ENCODE measurements at places on chromosomes 12 and 14. TPM values are rescaled to one million over a fixed set of nuclear protein-coding genes. Genes with fewer than 3 reads are reported as not detected.

The SLC38A1 gene
- total RNA-seq, result 346 TPM

The SERPINA10 gene
- not detected for total RNA-seq

The ADGRD1 gene
- not detected for total RNA-seq

The BMP4 gene
- not detected for total RNA-seq

DNA sequence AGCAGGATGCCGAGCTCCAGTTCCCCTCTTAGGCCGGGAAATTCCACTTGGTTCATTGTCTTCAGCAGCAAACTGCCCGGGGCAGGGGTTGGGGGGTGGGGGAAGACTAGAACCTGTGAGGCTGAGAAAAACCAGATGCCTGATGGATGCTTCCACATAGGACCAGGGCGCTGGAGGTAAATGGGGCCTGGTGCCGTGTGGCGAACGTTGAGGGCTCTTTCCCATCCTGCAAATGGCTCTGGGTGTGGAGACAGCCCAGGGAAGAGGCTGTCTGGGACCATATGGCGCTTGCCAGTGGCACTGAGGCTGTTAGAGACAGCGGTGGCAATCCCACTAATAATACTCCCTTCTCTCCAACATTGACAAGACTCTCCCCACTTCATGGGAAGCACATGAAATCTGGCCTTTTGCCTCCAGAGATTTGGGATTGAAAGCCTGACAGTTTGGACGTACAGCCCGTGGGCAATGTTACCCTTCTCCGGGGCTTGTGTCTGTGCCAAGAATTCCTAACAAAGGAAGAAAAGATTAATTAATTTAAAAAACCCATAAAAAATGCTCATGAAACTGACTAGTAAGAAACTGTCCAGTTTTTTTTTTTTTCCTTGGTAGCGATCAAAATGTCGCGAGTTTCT, 44.5 kb downstream of the MAP1LC3B2 start:
- no peaks in the 10 kb centered on the region for H3K36me3 ChIP-seq
- H3K27ac ChIP-seq, result no peak overlapping the region
- H3K4me1 ChIP-seq, result peaks cover 8% of the 10 kb centered on the region
- DNase-seq, result no peak
- H3K4me3 ChIP-seq, result no peak overlapping the region

The OASL gene
- 33.0 TPM for total RNA-seq

All from CD4-positive, alpha-beta T cell (primary cell).